Activated CD8-positive, alpha-beta memory T cell treated with anti-CD3 and anti-CD28 coated beads, Interleukin-2, amount 10 ng/mL, durations not matched to agents 7 days and 5 days (primary cell): ENCODE measurements at places on chromosomes 11 and 22. TPM values are rescaled to one million over a fixed set of nuclear protein-coding genes. Genes with fewer than 3 reads are reported as not detected.
A peak's percentile ranks its signal among the peaks of the same experiment; 100 is the strongest.

DNA sequence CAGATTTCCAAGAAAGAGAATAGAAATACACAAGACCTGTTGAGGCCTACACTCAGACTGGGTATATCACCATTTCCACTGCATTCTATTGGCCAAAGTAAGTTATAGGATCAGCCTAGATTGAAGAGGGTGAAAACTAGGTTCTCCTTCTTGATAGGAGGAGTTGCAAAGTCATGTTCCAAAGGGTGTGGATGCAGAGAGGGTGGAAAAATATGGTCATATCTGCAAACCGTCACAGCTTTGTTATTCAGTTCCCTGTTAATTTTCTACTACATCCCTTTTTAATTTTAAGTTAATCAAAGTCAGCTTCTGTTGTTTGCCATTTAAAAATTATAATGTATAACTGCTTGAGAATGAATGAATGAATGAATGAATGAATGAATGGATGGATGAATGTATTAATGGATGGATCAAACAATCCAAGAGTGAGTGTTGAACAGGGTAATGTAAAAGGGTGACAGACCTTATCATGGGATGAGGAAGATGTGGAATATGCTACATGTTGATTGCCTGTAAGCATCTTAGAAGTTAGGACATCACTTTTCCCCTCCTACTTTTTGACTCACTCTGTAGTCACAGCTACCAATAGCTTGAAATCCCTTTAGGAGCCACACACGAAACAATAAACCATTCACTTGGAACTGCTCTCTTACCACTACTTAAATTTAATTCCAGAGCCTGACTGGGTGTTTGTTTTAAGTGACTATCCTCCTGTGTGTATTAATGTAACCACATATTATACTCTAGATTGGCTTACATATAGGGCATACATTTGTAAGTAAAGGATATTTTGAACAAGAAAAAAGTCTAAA is 121.5 kb downstream of the CCDC34 start:
- H3K27me3 ChIP-seq = peaks cover 16% of the 10 kb centered on the region
- H3K36me3 ChIP-seq = no peaks in the 10 kb centered on the region
- DNase-seq = no peak
- H3K4me3 ChIP-seq = no peak overlapping the region

GRCh38 chr22:43693249-43693648 is 118.9 kb downstream of the EFCAB6 start:
- H3K36me3 ChIP-seq = no peaks in the 10 kb centered on the region
- H3K27me3 ChIP-seq = peaks cover 20% of the 10 kb centered on the region
- H3K4me3 ChIP-seq = no peak overlapping the region

DNA sequence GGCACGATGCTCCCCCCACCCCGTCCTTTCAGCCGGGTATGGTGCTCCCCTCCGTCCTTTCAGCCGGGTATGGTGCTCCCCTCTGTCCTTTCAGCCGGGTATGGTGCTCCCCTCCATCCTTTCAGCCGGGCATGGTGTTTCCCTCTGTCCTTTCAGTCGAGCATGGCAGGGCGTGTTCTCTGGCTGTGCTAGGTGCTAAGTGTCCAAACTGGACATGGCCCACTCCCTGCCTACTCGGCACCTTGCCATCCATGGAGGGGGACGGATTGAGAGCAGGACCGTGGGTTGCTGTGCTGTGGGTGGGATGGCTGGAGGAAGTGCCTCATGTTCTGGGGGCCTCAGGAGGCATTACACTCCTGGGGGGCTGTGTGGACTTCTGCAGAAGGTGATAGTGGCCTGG is 45.5 kb downstream of the MUC6 start:
- no peak for DNase-seq
- no peaks in the 10 kb centered on the region for H3K27me3 ChIP-seq
- H3K4me1 ChIP-seq = peaks cover 10% of the 10 kb centered on the region
- H3K36me3 ChIP-seq = peaks cover 3% of the 10 kb centered on the region

- H3K36me3 ChIP-seq = no peaks in the 10 kb centered on the region
- H3K27ac ChIP-seq = no peak overlapping the region
- H3K4me3 ChIP-seq = no peak overlapping the region
- DNase-seq = no peak
- peaks cover 2% of the 10 kb centered on the region for H3K27me3 ChIP-seq
Observed at GRCh38 chr11:4851033-4851432, 2.0 kb upstream of the OR51S1 start.

STX5 gene
- total RNA-seq = 30.8 TPM

OR5P2 gene
- not detected for total RNA-seq

DNA sequence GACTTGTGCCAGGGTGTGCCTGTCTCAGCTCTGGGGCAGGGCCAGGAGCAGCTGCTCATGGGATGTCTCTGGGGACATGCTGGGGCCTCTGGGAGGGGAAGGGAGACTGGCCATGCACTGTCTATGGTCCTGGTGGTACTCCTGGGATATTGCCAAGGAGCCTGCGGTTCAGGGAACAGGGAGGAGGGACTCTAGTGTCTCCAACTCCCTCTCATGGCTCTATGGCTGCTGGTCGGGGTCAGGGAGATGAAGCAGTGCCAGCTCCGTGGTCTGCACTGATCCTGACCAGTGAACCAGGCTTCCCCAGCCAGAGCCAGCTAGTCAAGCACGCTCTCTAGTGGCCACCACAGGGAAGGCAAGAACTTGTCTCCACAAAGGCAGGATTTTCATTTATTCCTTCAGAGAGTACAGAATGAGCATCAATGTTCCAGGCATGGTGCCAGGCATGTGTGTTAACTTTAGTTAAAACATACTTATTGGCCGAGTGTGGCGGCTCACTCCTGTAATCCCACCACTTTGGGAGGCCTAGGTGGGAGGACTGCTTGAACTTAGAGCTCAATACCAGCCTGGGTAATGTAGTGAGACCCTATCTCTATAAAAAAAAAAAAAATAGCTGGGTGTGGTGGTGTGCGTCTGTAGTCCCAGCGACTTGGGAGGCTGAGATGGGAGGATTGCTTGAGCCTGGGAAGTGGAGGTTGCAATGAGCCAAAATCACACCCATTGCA is 2.5 kb upstream of the BEST1 start:
- H3K27me3 ChIP-seq = peaks cover 4% of the 10 kb centered on the region
- no peak overlapping the region for H3K4me3 ChIP-seq
- DNase-seq = peak; percentile 77

CBX7 gene
- 12.7 TPM for total RNA-seq

SLC6A5 gene
- not detected for total RNA-seq

MPPED2 gene
- total RNA-seq = not detected

CARD18 gene
- total RNA-seq = not detected

PKDREJ gene
- not detected for total RNA-seq

CHRM1 gene
- not detected for total RNA-seq

DNA sequence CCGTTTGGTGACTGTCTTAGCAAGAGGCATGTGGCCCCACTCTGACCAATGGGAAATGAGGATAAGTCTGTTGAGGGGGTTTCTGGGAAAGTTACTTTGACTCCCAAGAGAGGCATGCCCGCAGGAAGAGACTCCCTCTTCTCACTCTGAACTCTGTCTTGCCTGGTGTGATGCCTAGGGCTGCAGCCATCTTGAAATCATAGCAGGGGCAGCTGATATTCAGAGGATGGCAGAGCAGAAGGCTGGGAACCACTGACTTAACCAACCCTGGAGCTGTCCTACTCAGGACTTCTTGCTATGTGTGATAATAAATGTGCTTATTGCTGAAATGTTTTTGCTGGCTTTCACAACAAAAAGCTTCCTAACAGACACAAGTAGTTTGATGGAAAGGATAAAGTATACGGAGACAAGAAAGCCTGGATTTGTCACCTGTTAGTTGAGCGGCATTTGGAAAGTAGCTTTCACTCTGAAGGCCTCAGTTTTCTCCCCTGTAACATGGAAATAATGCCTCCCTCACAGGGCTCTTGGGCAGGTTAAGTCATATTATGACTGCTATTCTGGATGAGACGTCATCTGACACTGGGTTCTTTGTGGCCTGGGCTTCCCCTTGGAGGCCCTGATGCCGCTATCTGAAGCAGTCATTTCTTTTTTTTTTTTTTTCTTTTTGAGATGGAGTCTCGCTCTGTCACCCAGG is 128.5 kb downstream of the CEP164 start:
- no peak overlapping the region for H3K27ac ChIP-seq
- H3K4me3 ChIP-seq = no peak overlapping the region
- peaks cover 4% of the 10 kb centered on the region for H3K36me3 ChIP-seq
- peak; percentile 72 for DNase-seq
- peaks cover 3% of the 10 kb centered on the region for H3K27me3 ChIP-seq
- peaks cover 15% of the 10 kb centered on the region for H3K4me1 ChIP-seq

DNA sequence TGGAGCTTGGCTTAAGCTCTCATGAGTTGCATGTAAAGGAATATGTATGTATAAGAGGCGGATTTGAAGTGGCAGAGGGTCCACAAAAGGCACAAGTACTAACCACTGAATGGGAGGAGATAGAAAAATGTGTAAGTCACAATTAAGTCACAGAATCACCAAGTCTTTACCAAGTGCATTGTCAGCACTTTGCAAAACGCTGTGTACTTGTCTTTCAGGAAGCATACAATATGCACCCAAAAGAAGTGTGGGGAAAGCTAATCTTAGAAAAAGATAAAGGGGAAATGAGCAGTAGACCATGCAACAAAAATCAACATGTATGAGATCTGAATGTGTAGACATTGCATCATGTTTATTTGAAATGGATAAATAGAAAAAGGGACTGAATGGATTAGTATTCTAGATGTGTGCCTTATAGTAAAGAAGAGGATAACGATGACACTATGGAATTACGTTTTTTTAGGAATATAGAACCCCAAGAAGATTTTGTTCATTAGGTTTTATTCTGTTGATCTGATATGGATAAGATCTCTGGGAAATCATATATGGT is 4.5 kb downstream of the CNTF start:
- H3K36me3 ChIP-seq = peaks cover 32% of the 10 kb centered on the region
- H3K27ac ChIP-seq = no peak overlapping the region
- DNase-seq = no peak
- H3K4me1 ChIP-seq = no peaks in the 10 kb centered on the region

OR52E8 gene
- not detected for total RNA-seq

CRYAB gene
- not detected for total RNA-seq

- peaks cover 52% of the 10 kb centered on the region for H3K27me3 ChIP-seq
- no peaks in the 10 kb centered on the region for H3K36me3 ChIP-seq
- H3K27ac ChIP-seq = no peak overlapping the region
- no peaks in the 10 kb centered on the region for H3K4me1 ChIP-seq
Observed at GRCh38 chr22:32796865-32797573, 4.5 kb upstream of the TIMP3 start.

DNA sequence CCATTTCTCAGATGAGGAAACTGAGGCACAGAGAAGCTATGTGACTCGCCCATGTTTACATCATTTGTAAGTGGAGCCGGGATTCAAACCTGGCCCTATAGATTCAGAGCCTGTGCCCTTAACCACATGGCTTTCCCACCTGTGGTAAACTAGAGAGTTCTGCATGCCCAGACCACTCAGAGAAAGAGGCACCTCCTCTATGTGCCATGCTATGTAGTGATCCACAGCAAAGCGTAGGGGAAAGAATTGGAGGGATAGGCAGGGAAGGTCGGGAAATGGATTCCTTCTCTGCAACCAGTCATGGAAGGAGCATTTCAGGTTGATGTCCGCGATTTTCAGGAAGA is 15.4 kb upstream of the POU2AF2 start:
- peaks cover 29% of the 10 kb centered on the region for H3K4me1 ChIP-seq
- peaks cover 31% of the 10 kb centered on the region for H3K27me3 ChIP-seq
- no peak for DNase-seq
- peak overlapping the region; percentile 75 for H3K4me3 ChIP-seq

GRCh38 chr22:37294747-37295146 is 12.4 kb downstream of the CYTH4 start:
- no peak overlapping the region for H3K4me3 ChIP-seq
- no peak for DNase-seq
- peaks cover 67% of the 10 kb centered on the region for H3K36me3 ChIP-seq
- H3K27ac ChIP-seq = peak overlapping the region; percentile 57

GRCh38 chr22:33853200-33854097 is 66.8 kb downstream of the LARGE1 start:
- peak overlapping the region; percentile 60 for H3K27ac ChIP-seq
- peaks cover 4% of the 10 kb centered on the region for H3K4me1 ChIP-seq
- DNase-seq = peak; percentile 40
- peak overlapping the region; percentile 70 for H3K4me3 ChIP-seq
- no peaks in the 10 kb centered on the region for H3K27me3 ChIP-seq
- no peaks in the 10 kb centered on the region for H3K36me3 ChIP-seq

DNA sequence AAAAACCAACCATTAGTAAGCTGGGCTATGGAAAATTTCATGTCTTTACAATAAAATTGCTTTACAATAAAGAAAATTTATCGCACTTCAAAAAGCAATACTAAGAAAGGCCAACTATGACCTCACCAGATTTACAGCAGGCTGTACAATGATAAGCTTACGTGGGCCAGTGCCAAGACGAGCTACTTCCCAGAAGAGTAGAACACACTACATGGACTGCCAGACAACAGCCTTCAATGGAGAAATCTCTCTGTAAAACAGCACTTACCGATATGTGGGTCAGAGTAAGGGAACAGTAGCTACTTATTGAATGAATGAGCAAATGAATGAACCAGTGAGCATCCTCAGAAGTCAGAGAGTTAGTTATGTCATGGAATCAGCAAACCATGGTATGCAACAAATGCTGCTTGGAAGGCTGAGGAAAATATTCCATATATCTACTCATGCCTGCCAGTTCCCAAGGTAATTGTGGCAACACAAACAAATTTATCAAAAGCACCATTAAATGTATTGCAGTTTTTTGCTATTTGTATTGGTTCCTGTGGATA is 74.4 kb downstream of the SLC36A4 start:
- no peaks in the 10 kb centered on the region for H3K4me1 ChIP-seq
- H3K27me3 ChIP-seq = peaks cover 21% of the 10 kb centered on the region
- no peak for DNase-seq
- no peak overlapping the region for H3K4me3 ChIP-seq
- H3K27ac ChIP-seq = no peak overlapping the region
- no peaks in the 10 kb centered on the region for H3K36me3 ChIP-seq

- H3K36me3 ChIP-seq = peaks cover 7% of the 10 kb centered on the region
- peaks cover 3% of the 10 kb centered on the region for H3K27me3 ChIP-seq
- H3K4me3 ChIP-seq = no peak overlapping the region
- H3K27ac ChIP-seq = no peak overlapping the region
Observed at GRCh38 chr11:2904153-2905052, 18.8 kb upstream of the CDKN1C start.

- H3K4me1 ChIP-seq = peaks cover 8% of the 10 kb centered on the region
- H3K27ac ChIP-seq = no peak overlapping the region
- no peak for DNase-seq
- H3K27me3 ChIP-seq = peaks cover 12% of the 10 kb centered on the region
- no peak overlapping the region for H3K4me3 ChIP-seq
Observed at GRCh38 chr11:116517077-116517476, 255.7 kb downstream of the BUD13 start.

DNA sequence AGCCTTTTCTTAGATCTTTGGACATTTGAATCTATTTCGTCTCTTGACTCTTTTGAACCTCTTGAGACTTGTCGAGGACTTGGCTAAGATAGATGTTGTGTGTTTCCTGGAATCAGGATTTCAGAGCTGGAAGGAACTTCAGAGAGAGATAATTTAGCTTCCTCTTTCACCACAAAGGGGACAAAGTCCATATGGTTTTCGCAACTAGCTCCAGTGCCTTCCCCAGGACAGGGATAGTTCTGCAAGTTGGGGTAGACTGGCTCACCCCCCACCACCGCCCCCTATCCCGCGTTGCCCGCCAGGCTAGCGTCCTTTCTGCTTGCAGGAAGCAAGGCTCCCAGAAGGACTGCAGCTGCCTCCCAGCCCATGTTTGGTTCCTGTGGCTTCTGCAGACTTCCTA is 75.7 kb upstream of the MYO18B start:
- no peaks in the 10 kb centered on the region for H3K27me3 ChIP-seq
- no peak for DNase-seq
- H3K4me3 ChIP-seq = no peak overlapping the region
- no peak overlapping the region for H3K27ac ChIP-seq
- H3K4me1 ChIP-seq = peaks cover 13% of the 10 kb centered on the region
- H3K36me3 ChIP-seq = peaks cover 36% of the 10 kb centered on the region

EFCAB6 gene
- total RNA-seq = 0.32 TPM

NRGN gene
- total RNA-seq = 6.6 TPM

GRCh38 chr11:75982309-75982708 is 167.3 kb downstream of the UVRAG start:
- H3K36me3 ChIP-seq = peaks cover 23% of the 10 kb centered on the region
- DNase-seq = no peak
- H3K4me3 ChIP-seq = no peak overlapping the region
- H3K4me1 ChIP-seq = no peaks in the 10 kb centered on the region
- H3K27ac ChIP-seq = no peak overlapping the region
